Transverse colon (tissue), 4 donors: ENCODE measurements at places on chromosomes 11 and 22. TPM values are rescaled to one million over a fixed set of nuclear protein-coding genes. Genes with fewer than 3 reads are reported as not detected.

- DNase-seq = no peak
Observed at GRCh38 chr11:44593251-44593650, 27.8 kb downstream of the CD82 start.

GRCh38 chr11:72940417-72940816, 126.2 kb downstream of the ATG16L2 start:
- DNase-seq = no peak

Gene DTX4
- 78.2 TPM for total RNA-seq

- DNase-seq = no peak
Observed at GRCh38 chr11:43268786-43269185, 43.0 kb upstream of the API5 start.

- no peak for DNase-seq
Observed at GRCh38 chr11:88620568-88621130, 283.1 kb upstream of the CTSC start.

Gene PANX2
- 0.32 TPM for total RNA-seq

DNA sequence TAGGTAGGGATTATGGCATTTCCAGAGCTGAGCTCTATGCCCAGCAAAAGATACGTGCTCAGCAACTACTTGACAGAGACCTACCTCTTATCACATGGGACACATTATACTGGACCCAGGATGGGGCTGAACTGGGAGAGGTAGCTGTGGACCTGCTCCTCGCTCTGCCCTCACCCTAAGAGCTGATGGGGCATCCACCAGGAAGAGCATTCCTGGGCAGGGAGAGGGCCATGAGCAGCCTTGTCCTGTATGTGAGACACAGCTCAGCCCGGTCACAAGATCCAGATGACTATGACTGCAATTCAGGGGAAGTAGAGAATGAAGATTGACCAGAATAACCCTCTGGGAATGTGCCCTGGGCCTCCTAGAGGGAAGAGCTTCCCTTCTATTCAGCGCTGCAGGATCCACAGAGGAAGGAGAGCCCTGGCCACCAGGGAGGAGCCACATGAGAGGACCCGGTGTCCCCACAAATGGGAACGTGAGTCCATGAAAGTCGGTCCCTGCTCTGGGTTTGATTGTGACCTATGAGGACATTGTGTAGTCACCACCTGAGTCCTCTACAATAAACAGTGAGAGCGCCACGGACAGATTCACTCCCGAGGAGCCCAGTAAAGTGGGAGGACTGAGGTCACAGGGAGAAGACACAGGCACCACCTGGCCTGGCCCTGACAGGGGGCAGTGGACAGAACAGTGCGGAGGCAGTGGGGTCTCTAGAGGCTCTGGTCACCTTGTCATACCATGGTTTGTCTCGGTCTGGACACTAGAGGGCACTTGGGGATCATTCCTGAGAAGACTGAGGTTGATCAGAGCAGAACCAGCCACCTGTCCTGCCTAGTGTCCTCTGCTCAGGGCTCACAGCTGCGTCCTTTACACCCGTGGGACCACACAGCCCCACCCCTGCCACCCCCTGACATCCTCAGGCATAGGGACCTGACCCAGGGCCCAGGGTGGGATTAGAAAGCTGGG, 99.5 kb downstream of the ZNF280B start:
- DNase-seq = peak; percentile 42

DNA sequence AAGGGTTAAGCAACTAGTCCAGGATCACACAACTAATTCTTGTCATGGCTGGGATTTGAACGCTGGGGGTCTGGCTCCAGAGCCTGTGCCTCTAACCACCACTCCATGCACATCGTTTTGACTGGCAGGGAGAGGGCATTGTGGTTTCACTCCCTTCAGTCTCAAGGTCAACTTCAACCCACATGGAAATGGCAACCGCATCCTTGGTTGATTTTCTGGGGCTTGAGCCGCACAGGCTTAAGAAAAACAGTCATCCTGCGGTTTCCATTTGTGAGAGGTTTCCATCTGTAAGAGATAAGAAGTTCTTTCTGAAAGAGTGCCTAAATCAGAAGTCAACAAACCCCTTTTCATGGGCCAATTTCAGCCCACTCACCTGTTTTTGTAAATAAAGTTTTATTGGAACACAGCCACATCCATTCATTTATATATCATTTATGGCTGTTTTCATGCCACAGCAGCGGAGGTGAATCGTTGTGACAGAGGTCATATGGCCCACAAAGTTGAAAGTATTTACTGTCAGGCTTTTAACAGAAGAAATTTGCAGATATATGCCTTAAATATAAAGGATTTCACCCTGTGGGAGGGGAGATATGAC, 65.7 kb downstream of the SGSM1 start:
- DNase-seq = no peak

DNA sequence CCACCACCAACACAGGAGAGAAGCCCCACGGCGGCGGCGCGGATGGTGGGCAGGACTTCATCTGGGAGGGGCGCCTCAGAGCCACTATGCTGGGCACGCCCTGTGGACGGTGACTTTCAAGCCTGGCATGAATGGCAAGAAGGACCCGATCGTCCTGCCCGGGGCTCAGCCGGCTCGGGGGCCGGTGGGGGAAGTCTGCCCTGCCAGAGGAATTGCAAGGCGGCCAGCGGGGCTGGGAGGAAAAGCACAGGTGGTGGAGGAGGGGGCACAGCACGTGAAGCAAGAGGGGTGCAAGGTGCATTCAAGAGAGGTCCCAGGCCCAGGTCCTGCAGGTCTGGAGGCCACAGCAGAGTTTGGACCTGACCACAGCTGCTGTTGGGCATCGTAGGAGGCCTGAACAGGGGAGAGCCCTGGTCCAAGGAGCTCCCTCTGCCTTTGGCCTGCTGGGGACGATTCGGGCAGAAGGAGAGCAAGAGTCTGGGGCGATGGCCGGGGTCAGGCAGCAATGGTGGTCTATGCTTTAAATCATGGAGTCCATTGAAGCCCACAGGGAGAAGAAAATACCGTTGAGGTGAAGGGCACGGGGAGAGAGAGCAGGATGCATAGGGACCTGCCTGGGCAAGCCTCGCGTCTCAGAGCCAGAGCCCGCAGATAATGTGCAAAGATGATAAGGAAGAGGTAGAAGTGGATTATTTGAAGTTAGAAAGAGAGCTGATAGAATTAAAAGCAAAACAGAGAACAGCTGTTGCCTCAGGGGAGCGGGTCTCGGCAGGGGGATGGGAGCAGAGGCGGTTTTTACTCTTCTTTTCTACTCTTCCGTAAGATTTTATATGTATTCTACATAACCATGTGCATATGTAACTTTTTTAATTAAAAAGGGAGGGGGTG, 82.6 kb upstream of the SHISAL1 start:
- DNase-seq = peak; percentile 4

GRCh38 chr11:208917-209260, 1.4 kb downstream of the RIC8A start:
- DNase-seq = no peak

DNA sequence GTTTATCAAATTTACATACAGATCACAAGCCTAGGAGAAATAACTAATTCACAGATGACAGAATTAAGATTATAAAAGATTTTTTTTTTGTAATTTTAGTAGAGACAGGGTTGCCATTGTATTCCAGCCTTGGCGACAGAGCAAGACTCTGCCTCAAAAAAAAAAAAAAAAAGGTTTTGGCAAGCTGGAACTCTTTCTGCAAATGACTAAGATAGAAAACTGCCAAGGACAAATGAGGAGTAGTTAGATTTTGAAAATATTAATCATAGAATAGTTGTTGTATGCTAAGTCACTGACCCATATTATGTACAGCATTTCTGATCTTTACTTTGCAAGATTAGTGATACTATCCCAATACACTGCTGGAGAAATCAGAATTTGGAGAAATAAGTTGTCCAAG, 99.2 kb downstream of the C11orf65 start:
- DNase-seq = no peak

DNA sequence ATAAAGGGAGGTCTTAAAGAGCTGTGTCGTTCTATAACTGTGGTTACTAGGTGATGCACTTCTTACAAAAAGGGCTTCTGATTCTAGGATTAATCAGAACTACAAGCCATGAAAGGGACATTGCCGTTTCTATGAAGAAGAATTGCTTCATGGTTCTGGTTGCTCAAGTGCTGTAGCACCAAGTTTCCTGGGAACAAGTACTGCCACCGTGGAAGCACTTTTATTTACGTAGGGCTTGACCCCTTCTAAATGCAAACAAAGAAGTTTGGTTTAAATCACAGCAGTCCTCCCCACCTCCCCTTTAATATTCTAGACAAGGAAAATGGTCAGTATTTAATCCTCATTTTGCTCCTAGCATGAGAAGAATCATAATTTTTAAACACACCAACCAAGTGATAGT, 9.8 kb downstream of the YAP1 start:
- no peak for DNase-seq

GRCh38 chr11:64109332-64109731, 56.6 kb downstream of the MACROD1 start:
- no peak for DNase-seq

Gene ATP6V1E1
- total RNA-seq = 103 TPM

- DNase-seq = no peak
Observed at GRCh38 chr11:69409812-69410645, 71.4 kb upstream of the LINC01488 start.

DNA sequence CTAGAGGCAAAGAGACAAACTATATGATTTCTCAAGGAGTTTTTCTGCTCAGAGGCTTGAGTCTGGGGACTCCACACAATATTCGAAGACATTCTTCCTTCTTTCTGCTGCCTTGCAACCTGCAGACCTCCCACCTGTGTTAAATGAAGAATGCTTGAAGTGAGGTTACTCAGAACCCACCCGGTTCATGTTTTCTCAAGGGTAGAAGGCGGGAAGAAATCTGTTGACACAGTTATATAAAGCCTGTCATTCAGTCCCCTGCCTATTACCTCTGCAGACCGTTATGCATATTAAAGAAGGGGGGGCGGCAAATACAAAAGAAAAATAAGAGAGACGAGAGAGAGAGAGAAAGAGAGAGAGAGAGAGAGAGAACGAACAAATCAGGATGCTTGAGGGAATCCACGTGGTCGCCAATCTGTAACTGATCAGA, 2.2 kb upstream of the KMT2A start:
- no peak for DNase-seq

- no peak for DNase-seq
Observed at GRCh38 chr11:111347002-111347722, 31.9 kb downstream of the POU2AF1 start.

DNA sequence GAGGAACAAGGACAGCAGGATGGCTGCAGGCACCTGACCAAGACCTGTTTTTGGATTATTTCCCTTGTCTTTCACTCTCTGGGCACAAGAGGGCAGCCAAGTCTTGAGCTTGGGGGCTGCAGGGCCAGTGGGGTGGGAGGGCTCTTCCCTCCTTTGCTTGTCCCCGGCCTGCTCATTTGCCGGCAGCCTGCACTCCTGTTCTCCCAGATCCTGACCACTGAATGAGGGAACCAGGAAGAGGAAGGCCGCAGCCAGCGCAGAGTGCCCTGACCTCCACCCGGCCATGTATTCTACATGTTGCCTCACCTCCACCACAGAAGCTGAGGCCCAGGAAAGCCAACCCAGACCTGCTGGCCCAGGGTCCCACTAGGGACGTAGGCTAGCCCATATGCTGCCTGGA, 15.5 kb upstream of the NNMT start:
- DNase-seq = no peak

DNA sequence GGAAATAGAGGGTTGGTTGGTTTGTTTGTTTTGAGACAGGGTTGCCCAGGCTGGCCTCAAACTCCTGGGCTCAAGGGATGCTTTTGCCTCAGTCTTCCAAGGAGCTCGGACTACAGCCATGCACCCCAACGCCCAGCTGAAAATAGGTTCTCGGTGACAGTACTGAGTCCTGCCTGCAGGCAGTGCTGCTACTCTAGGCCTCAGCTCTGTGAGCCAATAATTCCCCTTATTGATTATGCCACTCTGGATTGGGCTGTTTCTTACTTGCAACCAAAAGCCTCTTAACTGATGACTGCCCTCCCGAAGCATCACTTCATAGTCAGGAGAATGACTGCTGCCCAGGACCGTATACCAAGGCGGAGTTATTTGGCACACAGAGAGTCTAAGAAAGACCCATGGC, 1.2 kb upstream of the C11orf16 start:
- no peak for DNase-seq

Gene LMO1
- total RNA-seq = not detected

DNA sequence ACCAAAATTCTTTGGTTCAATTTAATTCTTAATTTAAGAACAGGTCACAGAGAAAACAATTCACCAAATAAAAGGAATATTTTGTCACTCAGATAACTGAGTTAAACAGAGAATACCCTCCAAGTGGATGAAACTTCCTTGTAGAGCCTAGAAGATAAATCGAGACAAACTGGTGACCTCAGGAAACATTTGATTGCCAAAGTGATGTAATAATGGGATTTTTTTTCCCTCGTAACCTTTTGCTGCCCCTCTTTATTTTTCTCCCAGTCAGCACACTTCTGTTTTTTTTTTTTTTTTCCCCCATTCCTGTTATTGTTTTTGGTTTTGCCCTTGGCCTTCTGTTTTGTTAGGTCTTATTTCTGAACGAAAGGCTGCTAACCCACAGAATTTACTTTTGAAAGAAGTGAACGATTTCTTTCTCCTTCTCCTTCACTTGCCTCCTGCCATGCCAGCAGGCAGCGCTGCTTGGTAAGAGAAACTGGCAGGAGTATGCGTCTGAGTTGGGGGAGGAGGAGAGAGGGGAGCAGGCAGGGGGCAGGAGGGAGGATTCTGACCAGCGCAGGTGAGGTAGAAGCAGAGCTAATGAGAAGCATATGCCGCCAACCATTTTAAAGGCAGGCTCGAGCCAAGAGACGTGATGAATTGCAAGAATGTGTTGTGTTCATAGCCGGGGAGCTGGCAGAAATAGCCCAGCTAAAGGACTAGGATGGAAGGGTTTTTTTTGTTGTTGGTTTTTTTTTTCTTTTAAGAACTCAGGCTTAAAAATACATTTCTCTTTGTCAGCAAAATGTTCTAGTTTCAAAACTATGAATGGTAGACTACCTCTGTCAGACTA, 121.9 kb upstream of the MTMR2 start:
- DNase-seq = no peak
